ENCODE measurements at places on chromosomes 5 and 9.

DNA sequence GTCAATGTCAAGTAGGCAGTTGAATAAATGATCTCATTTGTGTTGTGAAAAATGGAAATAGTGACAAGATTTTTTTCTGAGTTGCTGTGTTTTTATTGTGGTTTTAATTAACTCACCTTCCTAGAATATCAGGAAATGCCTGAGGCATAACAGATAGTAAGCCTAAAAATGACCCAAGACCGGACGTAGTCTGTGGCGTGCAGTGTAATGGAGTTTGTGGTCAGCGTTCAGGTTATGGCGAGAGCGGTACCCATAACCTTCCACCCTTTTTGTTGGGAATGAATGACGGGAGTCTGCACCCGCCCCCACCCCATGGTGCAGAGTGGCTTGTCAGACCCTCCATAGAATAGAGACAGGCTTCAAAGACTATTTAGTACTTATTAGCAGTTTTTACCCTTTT, 119.3 kb downstream of the GALNT10 start:
- DNase-seq: no peak

GRCh38 chr5:158233735-158234322, 374.9 kb upstream of the CLINT1 start:
- DNase-seq: no peak

DNA sequence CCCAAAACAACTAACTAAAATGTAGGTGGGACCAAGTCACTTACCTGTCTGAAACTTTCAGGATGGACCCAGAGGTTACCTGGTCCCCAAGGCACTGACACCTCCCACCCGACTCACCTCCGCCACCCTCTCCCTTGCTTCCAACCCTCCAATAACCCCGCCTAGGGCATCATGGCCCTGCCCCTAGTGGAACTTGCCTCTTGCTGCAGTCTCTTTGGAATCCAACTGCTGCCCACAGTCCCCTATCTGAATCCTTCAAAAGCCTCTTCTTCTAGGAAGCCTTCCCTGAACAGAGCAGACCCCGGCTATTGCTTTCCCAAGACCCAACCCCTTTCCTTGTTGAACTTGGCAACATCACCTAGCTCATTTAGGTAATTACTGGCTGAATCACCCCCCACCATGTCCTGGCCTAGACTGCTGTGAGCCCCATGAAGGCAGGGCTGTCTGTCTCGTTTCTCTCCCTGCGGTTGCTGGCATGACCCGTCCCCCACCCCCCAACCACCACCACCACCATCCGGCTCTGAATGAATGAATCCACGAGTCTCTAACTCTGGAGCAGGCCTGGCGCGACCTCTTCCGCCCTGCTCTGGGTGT, 9.4 kb downstream of the CRB2 start:
- DNase-seq: no peak

DNA sequence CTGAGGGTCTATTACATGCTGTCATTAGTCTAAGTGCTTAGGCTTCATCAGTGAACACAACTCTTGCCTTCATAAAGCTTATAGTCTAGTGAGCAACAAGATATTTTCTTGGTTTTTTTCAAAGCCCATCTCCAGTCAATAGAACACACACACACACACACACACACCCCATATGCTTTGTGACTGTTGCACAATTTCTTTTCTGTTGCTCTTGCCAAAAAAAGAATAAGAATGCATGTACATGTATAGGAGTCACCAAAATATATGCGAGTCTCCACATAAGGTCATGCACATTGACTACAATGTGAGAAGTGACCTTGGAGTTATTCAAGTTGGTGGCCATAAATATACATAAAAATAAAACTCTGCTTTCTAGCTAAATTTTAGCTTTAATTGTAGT, 351.5 kb upstream of the TLE4 start:
- no peak for DNase-seq

DNA sequence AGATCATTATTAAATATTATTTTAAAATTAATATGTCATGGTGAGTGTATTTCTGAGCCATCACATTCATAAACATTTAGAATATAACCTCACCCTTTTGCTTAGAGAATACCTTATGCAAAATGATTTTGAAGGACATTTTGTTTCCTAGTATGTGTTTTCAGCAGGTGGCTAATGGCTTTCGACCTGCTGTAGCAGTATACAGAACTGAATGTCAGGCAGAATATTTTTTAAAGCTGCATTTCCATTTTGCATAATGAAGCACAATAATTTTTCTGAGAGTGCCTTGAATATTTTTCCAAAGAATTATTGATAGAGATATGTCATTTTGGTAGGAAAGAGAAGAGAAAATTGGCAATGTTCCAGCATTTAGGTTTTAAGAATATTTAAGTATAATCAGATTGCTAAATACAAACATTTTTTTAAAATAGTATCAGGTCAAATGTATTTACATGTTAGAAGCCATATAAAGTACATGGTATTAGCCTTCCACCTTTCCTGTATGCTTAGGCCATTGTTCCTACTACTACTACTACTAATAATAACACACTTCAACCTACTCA, 42.3 kb downstream of the PAM start:
- DNase-seq: no peak

DNA sequence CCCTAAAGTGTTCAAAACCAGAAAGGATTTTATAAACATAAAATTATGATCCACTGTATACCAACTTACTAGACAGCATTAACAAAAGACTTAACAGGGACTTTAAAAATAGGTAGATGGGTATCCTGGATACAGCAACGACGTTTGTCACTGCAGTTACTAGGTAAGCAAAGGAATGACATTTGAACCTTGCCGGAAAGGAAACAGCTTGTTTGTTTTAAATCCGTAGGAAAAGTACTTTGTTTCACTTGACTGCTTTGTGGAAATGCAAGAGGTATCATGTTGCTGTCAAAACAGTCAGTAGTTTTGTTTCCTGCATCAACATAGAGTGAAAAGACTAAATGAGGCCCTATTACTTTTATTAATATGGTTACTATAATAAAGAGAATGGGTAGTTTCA, 122.9 kb downstream of the CDC42SE2 start:
- no peak for DNase-seq

DNA sequence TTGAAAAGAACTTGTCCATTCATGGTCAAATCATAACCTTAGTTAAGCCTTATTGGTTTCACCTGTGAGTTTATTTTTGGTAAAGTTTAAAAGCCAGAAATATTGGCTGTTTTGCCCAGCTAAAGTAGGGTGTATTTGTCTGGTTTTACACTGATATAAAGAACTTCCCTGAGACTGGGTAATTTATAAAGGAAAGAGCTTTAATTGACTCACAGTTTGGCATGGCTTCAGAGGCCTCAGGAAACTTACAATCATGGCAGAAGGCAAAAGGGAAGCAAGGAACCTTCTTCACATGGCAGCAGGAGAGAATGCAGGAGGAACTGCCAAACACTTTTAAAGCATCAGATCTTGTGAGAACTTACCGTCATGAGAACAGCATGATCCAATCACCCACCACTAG, 55.3 kb downstream of the JAKMIP2 start:
- no peak for DNase-seq

- no peak for DNase-seq
Measured at GRCh38 chr9:94586316-94586715, 7.3 kb downstream of the FBP2 start.

DNA sequence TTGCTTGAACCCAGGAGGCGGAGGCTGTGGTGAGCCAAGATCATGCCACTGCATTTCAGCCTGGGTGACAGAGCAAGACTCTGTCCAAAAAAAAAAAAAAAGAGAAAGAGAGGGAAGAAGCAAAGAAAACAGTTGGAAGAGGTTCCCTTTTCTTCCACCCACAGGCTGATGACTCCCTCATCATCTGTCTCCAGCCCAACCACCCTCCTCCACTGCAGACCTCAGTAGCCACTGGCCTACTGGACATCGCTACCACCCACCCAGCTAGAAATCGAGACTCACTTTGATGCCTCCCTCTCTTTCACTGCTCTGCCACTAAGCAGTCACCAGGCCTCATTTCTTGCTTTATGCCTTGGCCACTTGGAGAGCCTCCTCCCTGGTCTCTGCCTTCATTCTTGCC, 71.2 kb downstream of the NIPSNAP3B start:
- no peak for DNase-seq

DNA sequence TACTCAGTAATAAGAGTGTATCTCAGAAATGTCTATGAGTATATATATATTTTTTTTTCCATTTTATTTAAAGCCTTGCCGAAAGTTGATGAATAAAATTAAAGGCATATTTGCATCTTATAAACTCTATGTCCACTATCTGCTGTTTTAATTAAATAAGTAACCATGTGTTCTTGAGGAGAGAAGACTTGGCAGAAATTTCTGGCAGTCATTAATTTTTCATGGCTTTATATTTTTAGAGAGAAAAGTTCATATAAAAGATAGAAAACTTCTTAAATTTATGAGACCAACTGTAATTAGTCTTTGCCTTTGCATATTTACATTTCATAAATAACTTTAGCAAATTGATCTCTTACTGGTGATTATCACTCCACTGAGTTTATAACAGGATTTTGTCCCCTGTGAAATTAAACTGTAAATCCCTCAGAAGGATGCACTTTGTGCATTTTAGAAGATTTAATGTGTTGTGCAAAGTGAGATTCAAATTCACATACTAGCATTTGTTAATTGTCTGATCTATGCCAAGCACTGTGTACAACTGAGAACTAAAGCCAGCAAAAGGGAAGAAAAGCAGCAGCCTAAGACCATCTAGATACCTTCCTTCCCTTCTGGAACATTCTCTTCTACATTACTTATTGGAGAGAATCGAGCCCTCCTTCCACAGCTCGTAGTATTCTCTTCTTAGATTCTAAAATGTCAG, 108.7 kb downstream of the SNCAIP start:
- DNase-seq: no peak

DNA sequence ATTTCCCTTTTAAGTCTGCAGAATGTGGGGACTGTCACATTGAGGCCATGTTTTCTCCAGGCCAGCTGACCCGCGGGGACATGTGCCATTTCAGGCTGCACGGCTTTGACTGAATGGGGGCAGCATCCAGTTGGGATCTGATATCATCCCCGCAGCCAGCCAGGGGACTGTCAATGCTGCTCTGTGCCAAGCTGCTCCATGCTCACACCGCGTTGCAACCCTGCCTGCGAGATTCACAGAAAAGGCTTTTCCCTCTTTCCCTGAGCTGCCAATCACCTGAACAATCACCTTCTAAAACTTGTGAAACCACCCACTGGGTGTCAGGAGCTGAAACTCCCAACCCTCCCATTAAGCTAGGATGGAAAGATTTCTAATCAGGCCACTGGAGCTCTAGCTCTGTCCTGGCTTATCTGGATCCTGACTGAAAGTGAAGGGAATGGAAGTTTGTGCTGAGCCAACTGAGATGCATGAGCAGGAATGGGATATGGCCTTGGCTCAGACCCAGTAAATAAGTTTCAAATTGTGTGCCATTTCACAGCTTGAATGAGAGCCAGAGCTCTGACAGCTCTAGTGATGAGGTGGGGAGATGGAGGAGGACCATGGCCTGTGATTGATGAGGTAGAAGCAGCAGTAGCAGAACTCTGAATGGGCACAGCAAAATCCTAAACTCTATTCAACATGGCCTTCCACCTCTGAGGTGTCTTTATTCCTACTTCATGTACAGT, 34.5 kb upstream of the ZNF366 start:
- no peak for DNase-seq

DNA sequence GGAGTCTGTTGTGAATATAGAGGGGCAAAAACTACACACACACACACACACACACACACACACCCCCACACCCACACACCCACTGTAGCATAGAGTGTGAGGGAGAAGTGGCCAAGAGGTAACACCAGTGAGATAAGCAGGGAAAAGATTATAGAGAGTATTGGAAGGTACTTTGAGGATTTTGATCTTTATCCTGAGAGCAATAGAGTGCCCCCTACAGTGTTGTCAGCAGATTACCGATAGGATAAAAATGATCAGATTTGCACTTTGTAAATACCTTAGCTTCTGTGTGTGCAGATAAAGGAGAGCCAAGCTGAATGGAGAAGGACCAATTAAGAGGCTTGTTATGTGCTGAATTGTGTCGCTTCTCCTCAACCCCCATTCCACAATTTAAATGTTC, 32.3 kb downstream of the ERCC6L2 start:
- no peak for DNase-seq

- no peak for DNase-seq
Measured at GRCh38 chr5:97149709-97150108, 7.3 kb upstream of the LIX1 start.

GRCh38 chr9:38284039-38284575, 108.4 kb upstream of the ALDH1B1 start:
- no peak for DNase-seq

GRCh38 chr5:143405063-143405848, 1.8 kb upstream of the NR3C1 start:
- DNase-seq: peak; percentile 75

DNA sequence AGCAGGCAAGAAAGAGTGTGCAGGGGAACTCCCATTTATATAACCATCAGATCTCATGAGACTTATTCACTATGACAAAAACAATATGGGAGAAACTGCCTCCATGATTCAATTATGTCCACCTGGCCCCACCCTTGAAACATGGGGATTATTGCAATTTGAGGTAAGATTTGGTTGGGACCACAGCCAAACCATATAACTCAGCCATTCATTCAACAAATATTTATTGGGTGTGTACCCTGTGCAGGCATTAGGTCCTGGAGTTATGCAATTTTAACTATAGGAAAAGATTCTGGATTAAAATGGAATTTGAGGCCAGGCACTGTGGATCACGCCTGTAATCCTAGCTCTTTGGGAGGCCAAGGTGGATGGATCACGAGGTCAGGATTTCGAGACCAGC, 124.2 kb upstream of the GAS1 start:
- DNase-seq: no peak

GRCh38 chr5:67870662-67871061, 344.9 kb upstream of the PIK3R1 start:
- no peak for DNase-seq

- DNase-seq: no peak
Measured at GRCh38 chr9:105969636-105970035, 275.3 kb downstream of the TMEM38B start.

DNA sequence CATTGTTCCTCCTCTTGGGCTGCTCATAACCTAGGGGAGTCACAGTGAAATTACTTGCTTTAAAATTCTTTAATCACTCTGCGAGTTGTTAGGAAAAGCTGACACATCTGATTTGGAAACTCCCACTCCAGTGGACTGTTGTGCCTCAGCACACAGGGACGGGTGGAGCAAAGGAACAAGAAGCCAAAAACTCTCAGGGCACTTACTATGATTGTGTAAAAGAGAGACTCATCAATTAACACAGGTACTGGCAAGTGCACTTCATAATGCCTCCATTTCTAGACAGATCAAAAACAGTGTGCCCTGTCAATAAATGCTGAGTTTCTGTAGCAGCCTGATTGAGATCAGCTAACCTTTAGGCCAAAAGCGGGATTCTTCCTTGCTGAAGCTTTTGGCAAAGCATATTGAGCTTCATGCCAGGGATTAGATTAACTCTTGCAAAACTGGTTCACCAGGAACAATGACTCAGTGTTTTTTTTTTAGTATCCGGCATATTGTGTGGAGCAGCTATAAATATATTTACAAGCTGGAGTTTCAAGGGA, 55.9 kb downstream of the TMC1 start:
- DNase-seq: no peak

- no peak for DNase-seq
Measured at GRCh38 chr9:90515510-90515909, 127.1 kb downstream of the DIRAS2 start.

Data from stimulated activated CD4-positive, alpha-beta T cell treated with anti-CD3 and anti-CD28 coated beads, Interleukin-12 subunit alpha, Interleukin-12 subunit beta, amount 100 ng/mL, for 24 hours (primary cell).